ENCODE measurements at places on chromosomes 16 and 17. TPM values are rescaled to one million over a fixed set of nuclear protein-coding genes. Genes with fewer than 3 reads are reported as not detected.

DNA sequence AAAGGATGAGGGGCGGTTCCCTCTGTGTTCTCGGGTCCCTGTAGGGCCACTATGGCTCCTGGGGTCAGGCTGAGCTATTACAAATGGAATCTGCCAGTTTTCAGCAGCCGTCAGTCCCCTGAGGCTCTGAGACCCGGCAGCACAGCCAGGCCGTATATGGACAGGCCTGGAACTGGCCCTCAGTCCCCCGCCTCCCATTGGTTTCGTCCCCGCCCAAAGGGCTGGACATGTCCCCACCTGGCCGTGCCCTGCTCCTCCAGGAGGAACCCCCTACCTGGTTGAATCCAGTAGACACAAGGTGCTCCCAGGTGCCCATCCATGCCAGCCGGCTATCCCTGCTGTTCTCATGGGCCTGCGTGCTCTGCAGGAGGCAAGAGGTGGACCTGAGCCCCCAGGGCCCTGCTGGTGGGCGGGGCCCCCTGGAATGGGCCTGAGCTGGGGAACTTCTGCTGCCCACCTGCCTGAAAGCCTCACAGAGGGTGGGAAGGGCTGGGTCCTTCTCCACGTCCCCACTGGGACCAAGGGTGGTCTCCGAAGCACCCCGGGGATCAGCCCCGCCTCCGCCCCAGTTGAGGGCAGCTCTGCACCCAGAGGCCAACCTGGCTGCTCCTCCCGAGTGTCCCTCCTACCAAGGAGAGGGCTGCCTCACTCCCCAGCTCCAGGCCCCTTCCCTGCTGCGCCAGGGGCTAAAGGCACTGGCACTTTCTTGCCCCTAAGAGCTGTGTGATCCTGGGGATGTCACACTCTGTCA, 16.8 kb downstream of the VASN start:
- no peak for DNase-seq

GRCh38 chr17:57391076-57391825, 134.9 kb downstream of the MSI2 start:
- DNase-seq: no peak

DNA sequence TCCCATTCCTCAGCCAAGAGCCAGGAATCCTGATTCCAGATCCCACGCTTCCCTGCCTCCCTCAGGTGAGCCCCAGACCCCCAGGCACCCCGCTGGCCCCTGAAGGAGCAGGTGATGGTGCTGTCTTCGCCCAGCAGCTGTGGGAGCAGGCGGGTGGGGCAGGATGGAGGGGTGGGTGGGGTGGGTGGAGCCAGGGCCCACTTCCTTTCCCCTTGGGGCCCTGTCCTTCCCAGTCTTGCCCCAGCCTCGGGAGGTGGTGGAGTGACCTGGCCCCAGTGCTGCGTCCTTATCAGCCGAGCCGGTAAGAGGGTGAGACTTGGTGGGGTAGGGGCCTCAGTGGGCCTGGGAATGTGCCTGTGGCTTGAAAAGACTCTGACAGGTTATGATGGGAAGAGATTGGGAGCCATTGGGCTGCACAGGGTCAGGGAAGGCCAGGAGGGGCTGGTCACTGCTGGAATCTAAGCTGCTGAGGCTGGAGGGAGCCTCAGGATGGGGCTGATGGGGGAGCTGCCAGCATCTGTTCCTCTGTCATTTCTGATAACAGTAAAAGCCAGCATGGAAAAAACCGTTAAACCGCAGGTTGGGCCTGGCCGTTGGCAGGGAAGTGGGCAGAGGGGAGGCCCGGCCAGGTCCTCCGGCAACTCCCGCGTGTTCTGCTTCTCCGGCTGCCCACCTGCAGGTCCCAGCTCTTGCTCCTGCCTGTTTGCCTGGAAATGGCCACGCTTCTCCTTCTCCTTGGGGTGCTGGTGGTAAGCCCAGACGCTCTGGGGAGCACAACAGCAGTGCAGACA, at the start of gene SPN:
TSS of gene SPN (plus strand) at position 232 of the 791 bp plus-strand sequence. CDS start at position 714, 482 bp downstream.
- no peak for DNase-seq

DNA sequence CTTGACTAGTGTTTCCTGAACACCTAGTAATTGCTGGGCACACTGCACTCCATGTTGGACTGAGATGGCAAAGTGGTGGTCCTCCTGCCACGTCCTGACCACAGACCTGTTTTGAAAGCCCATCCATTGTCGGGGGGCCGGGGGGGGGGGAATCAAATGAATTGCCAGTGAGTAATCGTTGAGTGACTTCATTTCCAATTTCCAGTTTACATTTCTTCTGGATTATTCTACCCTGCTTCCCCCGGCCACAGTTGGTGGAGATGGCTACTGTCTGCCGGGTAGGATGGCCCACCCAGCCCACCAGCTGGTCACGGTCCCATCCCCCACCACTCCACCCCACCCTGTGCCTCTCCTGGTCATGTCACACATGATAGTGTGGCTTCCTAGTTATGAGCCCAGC, 18.2 kb downstream of the RAI1 start:
- DNase-seq: no peak

DNA sequence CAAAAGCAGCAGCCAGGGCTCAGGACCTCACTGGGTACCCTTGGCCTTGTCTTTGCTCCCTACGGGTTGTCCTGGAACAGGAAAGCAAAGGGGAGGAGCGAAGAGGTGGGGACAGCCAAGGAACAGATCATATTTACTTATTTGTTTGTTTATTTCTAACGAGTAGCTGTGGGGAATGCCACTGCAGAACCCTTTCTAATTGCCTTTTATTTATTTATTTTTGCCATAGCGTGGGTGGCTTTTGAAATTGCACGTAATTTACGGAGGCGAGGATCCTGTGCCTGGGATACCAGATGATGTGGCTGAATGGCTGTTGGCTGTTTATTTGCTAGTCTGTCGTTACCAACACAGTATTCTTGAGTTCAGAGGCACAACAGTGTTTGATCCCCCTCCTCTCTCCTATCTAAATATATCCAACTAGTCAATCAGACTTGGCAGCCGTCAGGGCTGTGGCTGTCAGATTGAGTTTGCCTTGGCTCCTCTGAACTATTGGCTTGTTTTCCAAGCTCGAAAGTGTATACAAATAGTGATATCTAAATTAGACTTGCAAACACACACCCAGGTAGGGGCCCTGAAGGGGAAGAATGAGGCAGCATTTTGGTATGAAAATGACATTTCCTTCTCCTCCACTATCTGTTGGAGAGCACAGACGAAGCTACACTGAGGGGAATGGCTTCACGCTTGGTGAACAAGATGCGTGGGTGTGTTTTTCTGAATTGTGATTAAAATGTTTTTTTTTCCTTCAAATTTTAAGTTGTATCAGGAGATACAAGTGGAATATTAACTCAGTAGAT, 110.4 kb downstream of the MSI2 start:
- no peak for DNase-seq

MYO18A gene
- 45.9 TPM for total RNA-seq

SP6 gene
- total RNA-seq: 1.3 TPM

SCARF1 gene
- total RNA-seq: 3.9 TPM

SLC5A11 gene
- total RNA-seq: not detected

MYH1 gene
- total RNA-seq: not detected

Measured in astrocyte (in vitro differentiated cells and primary cell).